ENCODE measurements at places on chromosomes 13 and 19.
A peak's percentile ranks its signal among the peaks of the same experiment; 100 is the strongest.

- no peak for DNase-seq
Observed at GRCh38 chr19:56423985-56424353, 19.8 kb downstream of the ZNF583 start.

DNA sequence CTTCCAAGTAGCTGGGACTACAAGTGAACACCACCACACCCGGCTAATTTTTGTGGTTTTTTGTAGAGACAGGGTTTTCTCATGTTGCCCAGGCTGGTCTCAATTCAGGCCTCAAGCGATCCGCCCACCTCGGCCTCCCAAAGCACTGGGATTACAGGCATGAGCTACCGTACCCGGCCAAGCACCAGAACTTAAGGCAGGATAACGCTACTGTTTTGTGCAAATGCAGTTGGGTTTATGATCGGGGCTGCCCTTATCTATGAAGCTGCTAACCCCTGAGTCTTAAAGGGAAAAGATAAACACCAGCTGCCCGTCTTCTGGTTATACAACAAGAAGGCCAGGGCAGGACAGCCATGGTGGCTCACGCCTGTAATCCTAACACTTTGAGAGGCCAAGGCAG is 12.6 kb upstream of the TM6SF2 start:
- no peak for DNase-seq

DNA sequence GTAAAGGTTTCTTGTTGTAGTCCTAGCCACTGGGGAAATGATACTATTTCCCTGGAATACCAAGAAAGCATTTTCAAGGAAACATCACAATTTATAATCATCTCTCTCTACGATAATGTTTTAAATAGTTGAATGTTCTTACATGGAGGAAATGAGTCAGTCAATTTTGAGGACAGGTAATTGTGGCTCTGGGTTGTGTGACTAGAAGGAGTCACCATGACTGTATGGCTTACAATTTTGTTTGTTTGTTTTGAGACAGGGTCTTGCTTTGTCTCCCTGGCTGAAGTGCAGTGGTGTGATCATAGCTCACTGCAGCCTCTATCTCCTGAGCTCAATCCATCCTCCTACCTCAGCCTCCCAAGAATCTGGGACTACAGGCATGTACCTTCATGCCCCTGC is 47.4 kb downstream of the COG3 start:
- DNase-seq: no peak

DNA sequence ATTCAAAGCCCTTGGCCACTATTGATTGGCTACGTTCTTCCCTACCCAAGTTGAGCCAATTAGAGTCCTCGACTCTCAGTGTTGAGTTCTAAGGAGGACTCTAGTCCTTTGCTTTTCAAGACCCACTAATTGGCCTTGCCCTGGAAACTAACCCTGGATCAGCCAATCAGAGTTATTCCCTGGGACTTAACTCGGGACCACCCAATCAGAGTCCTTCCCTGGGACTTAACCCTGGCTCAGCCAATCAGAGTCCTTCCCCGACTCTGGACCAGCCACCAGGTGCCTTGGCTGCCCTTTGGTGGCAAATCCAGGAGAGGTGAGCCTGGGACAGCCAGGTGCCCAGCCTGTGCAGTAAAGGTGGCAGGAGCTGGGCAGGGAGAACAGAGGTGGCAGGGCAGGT is 28.7 kb downstream of the ATP8B3 start:
- DNase-seq: no peak

- DNase-seq: peak; percentile 70
Observed at GRCh38 chr19:54189145-54189734, at the start of gene MBOAT7. Gene MBOAT7, minus strand, starts transcription at chr19:54189580. Its CDS starts 1,072 bp downstream, at chr19:54188508.

DNA sequence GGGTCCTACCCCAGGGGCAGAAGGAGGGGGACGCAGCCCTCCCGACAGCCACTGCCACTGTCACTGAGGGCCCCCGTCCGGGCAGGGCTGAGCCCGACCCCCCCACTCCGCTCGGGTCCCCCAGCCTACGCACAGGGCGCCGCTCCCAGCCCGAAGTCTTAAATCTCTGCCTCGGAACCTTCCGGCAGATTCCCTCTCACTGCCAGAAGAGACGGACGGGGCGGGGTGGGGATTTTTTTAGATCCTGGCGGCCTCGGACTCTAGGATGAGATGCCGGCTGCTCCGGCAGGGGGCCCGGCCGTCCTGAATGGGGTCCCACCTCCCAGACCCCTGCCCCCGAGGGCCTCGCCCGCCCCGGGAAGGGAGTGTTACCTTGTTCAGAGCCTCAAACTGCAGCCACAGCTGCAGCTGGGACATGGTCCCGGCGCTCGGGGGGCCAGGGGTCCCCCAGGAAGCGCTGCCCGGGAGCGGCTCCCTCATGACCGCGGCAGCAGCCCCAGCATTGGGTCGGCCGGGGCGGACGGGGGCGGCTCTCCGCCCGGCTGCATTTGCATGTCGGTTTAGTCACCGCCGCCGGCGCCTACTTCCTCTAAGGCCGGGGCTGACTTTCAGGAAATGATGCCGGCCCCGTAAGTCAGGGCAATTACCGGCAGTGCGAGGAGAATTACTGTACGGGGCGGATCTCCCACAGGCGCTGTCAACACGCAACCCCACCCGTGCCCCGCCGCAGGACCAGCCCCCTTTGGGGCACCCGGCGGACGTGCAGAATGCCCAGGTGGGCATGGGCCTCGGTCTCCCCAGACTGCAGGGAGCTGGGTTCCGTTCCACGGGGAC is 28.1 kb downstream of the GPX4 start:
- peak; percentile 97 for DNase-seq

DNA sequence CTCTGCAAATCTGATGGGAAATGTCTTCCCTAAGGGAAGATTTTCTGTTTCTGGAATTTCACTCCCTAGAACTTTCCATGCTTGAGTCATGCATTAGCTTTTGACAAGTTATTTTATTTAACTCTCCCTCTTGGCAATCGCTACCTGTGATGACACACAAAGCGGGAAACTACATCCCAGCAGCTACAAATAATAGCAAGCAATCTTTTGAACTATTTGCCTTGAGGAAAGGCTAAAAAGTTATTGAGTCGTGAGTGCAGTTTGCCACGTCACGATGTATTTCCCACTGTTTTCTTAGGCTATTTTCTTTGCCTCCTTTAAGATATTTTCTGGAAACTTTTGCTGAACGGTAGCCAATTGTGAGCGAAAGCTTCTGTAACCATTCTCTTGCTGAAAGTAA is 353.3 kb upstream of the HTR2A start:
- no peak for DNase-seq

GRCh38 chr19:38478273-38478971 is 44.9 kb downstream of the RYR1 start:
- no peak for DNase-seq

GRCh38 chr13:50323440-50324065 is 308.3 kb downstream of the KCNRG start:
- no peak for DNase-seq

DNA sequence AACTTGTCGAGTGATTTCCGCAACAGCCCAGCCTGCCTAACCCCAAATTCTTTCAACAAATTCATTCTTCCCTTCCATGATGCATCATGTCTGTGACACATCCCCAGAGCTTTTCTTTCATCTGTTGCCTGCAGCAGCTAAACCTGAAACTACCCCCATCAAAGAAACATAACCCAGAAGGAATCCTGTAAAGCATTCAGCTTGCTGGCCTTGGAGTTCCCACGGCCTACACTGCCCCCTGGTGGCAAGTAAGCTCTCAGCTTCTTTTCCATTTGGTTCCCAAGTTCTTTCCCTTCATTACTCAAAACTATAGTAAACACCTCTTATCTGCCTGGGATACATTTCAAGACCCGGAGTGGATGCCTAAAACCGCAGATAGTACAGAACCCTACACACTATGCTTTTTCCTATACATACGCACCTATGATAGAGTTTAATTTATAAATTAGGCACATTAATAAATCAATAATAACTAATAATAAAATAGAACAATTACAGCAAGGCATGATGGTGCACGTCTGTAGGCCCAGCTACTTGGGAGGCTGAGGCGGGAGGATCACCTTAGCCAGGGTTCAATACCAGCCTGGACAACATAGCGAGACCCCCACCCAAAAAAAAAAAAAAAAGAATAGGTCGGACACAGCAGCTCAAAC is 7.4 kb downstream of the ETHE1 start:
- DNase-seq: peak; percentile 89

DNA sequence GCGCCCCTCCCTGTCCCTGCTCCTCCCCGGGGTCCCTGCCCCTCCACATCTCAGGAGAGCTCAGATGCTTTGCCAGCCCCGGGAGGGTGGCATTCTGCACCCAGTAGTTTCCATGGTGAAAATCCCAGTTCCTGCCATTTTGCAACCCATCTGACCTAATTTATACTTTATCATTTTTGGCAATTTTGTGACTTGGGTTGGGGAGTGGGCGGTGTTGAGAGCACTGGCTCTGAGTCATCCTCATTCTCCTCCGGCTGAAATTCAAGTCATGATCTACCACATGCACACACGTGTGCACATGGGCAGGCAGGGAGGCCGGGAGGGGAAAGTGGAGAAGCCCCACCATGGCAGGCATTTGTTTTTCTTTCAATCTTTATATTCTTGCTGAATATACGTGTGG is 208.6 kb downstream of the URI1 start:
- DNase-seq: no peak

DNA sequence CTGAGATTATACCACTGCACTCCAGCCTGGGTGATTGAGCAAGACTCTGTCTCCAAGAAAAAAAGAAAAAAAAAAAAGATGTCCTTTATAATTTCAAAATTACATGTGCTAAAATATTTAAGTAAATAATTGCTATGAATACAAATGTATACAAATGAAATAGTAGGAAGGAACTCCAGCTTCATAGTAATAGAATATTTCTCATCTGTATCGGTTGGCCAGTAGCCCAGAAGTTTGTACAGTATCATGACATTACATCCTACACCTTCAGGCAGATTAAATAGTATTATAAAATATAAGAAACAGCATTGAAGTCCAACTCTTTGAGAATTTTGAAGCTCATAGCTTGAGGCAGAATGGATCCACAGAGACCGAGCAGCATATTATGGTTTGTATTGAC is 36.5 kb upstream of the CLDN10 start:
- no peak for DNase-seq

DNA sequence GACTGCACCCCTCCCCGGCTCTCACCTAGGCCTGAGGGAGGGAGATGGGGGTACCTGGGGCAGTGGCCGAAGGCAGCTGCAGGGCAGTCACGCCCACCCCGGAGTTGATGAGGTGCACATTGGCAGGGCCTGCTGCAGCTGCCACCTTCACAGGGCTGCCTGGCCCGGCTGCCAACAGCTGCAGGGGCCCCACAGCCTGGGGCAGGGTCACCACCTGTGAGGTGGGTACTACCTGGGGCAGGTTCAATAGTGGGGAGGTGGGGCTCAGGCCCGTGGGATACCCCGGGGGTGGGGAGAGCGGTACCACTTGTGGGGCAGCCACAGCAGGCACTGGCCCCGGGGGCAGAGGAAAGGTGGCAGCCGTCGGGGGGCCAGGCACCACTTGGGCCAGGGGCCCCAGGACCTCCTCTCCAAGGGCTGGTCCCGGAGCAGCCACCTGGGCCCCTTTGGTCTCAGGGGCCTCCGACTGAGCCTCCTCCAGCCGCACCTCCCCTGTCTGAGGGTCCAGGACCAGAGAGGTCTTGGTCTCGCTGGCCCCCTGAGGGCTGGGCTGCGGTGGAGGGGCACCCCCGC is 2.7 kb downstream of the SIX5 start:
- no peak for DNase-seq

- no peak for DNase-seq
Observed at GRCh38 chr13:113814435-113814821, 49.4 kb downstream of the GAS6 start.

GRCh38 chr13:50326811-50327210 is 311.6 kb downstream of the KCNRG start:
- DNase-seq: no peak

DNA sequence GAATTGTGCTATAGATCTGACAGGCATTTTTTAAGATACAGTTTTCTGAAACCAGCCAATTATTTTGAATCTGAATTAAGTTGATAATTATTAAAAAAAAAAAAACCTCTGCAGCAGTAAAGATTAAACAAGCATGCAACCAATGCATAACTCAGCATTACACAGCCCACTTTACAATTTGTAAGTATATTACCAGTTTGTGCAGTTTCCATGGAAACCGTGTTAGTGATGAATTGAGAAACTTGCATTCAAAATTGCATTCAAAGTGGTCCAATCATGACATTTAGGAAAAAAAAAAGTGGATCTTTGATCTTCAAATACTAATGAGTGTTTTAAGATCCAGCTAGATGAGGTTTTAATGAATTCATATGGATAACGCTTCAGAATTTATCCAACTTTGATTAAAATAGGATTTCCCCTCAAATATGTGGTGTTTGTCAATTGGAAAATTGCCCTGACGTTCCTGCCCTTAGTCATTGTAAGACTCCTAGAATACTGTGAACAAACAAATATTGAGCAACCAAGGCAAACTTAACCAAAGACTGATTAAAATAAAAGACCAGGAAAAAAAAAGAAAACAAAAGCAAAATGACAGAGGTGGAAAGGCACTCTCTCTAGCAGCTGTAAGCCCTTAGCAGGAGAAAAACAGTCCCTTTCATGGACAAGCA is 314.8 kb upstream of the MAB21L1 start:
- DNase-seq: no peak

GRCh38 chr13:55263045-55263444 is 1877.7 kb upstream of the PRR20A start:
- DNase-seq: no peak

- DNase-seq: peak; percentile 41
Observed at GRCh38 chr13:50893211-50893852, 16.3 kb upstream of the RNASEH2B start.

DNA sequence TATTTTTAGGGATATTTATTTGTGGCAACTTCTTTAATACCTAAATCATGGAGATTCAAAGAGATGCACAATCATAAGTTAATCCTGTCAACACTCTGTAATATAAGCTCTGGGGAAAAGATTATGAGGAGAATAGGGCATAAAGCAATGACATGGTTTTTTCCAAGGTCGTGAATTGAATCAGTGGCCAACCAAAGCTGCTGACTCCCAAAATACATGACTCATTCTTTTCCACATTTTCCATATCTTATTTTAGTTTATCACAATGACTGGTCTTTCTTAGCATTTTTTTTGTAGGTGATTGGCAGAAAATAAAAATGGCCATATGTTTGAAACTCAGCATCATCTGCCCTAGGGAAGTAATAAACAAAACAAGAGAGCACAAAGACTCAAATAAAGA is 28.5 kb upstream of the RBM26 start:
- no peak for DNase-seq

DNA sequence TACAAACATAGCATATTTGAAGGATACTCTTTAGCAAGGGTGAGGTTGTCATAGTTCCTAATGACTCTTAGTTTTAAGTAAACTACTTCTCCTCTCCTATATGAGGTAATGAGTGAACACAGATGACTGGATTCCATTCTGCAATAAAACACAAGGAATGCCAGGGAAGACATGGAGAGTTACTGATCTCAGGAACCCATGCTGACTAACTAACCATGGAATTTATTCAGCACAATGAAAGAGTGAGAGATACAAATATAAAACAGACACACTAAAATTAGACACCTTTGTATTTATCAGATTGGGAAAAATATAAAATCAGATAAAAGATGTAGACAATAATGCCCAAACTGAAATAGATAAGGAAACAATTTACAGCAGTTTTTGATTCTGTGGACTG is 1525.9 kb upstream of the SLC10A2 start:
- DNase-seq: no peak

Measured in activated naive CD4-positive, alpha-beta T cell treated with anti-CD3 and anti-CD28 coated beads for 36 hours (primary cell).